NAMALWA (cell line): ENCODE measurements at places on chromosomes 2 and 18.

DNA sequence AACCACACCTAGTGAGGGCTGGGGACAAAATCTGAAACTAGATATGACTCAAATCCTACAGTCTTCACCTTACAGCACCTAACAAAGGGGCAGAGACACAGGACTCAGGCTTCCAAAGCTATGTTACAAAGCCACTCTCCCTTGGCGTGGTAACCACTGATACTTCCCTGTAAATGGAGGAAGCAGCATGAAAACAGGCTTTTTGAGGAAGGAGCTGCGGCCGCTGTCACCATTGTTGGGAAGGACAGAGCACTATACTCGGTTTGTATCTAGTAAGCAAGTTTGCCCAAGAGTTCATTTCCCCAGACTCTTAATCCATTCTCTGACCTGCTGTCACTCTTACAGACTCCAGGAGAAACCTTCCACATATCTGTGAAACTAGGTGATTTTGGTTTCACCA lies 60.3 kb downstream of the LONRF2 start:
- DNase-seq = no peak

- no peak for DNase-seq
These were observed 20.7 kb upstream of the NT5DC4 start for GRCh38 chr2:112699984-112700667.

DNA sequence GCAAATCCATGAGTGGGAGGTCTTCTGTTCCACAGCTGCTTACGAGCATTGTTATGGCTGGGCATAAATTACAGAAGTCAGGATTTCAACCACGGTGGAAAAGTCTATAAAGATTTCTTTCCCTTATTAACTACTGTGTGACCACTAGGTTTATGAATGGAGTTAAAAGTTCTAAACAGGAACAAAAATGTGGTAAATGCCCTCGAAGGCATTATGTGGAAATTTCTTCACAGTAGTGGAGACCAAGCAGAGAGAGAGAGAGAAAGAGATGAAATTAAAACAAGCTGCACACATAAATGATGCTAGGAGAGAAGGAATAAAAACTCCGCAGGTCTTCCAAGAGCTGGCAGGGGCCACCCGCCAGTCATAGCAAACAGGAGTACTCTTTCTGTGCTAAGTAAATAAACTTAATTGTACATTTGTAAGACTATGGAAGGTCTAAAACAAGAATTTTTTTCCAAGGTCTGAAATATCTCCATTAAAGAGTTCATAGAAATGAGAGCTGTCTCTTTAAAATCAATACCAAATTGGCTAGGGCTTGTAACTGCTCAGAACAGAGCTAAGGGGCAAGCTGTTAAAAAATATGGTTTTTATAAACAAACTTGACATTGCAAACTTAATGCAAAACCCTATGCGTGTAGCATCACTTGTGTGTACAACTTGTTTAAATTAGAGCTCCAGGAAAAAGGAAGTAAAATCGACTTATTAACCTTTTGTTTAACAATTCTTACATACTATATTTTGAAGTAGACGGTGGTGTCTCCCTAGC lies 438.2 kb downstream of the MEIS1 start:
- no peak for DNase-seq

DNA sequence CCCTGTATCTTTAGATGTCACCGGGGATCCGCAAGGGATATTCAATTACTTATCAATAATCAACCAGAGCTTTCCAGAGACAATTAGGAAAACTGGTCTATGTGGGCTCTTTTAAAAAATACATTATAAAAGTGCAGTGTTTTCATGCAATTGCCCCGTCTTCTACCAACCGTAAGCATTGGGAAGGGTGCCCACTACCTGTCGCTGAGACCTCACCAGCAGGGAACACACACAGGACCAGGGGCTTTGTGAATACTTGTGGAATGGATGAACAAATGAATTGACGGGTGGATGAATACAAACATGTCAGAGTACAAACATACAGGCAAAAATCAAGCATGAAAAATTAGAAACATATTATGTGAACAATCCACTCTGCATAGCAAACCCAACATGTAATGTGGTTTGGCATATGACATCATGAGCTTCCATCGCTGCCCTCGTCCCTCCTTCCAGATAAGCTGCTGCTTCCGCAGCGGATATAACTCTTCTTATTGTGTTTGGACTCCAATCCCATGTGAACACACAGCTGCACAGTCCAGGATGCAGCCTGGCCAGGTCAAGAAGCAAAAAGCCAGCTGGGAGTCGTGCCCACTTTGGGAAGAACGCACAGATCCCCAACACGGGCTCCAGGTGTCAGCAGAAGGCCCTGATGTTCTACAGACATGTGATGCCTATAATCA lies 5.3 kb downstream of the FHL2 start:
- no peak for DNase-seq

- DNase-seq = no peak
These were observed 27.6 kb downstream of the NCK2 start for GRCh38 chr2:105772362-105772761.

- DNase-seq = no peak
These were observed 945.4 kb upstream of the GYPC start for GRCh38 chr2:125710561-125710960.

- no peak for DNase-seq
These were observed 5.6 kb downstream of the ATP5MC3 start for GRCh38 chr2:175175896-175176295.

GRCh38 chr18:54020156-54020745 lies 204.2 kb downstream of the MBD2 start:
- no peak for DNase-seq

DNA sequence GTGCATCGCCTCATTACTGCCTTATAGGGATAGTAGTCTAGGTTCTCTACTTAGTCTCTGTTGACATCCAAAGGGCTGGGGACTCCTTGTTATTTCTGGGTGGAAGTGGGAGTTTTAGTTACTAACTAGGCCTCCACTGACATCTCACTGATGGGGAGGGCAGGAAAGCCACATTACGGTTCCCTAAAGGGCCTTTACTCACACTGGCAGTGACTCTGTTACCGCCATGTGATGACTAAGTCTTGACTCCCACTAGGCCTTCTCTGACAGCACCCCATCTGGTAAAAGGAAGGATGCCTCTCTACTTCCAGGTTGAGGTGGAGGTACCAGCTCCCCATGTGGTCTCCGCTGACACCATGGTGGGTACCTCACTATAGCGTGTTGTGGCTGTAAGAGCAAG lies 14.0 kb upstream of the BCL2L11 start:
- no peak for DNase-seq

GRCh38 chr2:8388781-8389180 lies 293.1 kb upstream of the ID2 start:
- no peak for DNase-seq

DNA sequence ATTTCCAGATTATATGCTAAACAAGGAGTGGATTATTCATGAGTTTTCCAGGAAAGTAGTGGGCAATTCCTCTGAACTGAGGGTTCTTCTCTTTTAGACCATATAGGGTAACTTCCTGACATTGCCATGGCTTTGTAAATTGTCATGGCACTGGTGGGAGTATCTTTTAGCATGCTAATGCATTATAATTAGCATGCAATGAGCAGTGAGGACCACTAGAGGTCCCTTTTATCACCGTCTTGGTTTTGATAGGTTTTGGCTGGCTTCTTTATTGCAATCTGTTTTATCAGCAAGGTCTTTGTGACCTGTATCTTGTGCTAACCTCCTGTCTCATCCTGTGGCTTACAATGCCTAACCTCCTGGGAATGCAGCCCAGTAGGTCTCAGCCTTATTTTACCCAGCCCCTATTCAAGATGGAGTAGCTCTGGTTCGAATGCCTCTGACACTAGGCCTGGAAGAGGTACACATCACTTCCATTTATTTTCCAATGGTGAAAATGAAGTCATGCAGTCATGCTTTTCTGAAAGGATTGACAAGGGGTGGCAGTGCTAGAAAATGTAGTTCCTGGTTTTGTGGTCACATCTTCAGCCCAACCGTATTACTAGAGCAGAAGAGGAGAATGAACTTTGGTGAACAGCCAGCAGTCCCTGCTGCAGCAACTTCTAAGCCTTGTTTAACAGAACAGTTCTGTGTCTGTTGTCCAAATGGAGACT lies 26.6 kb upstream of the ITGA4 start:
- DNase-seq = peak; percentile 83

GRCh38 chr2:166958986-166959481 lies 70.8 kb downstream of the XIRP2 start:
- no peak for DNase-seq

DNA sequence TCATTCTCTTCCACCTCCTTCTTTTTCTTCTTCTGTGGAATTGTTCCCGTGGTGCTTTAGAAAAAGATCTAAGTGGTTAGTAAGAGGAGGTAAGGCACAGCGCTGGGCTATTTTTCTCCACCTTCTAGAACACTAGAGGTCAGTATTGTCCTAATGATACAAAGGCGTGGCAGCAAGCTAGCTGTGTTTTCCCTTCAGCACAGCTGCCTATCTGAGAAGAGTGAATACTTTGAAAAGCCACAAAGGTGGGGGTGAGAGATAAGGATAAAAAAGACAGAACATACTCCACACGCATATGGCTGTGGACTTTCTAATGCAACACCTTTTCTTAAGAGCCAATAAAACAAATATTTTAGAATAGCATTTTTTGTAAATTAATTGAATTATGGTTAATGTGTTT lies 2.1 kb downstream of the CNTNAP5 start:
- DNase-seq = peak; percentile 67

DNA sequence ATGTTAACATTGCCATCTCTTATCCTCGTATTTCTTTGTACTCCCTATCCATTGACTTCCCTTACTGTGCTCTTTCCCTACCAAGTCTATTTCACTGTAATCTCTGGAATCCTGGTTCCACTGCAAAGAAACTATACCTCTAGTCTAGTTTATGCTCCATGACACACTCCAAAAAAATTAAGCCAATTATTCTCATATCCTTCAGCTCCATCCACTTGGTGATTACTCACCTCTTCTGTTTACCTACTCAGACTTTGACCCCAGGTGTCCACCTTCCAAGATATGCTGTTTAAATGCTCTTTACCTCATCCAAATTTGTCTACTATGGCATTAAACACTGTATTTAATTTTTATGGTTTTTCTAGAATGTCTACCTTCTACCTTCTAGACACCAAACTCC lies 137.9 kb downstream of the ATAD2B start:
- no peak for DNase-seq

DNA sequence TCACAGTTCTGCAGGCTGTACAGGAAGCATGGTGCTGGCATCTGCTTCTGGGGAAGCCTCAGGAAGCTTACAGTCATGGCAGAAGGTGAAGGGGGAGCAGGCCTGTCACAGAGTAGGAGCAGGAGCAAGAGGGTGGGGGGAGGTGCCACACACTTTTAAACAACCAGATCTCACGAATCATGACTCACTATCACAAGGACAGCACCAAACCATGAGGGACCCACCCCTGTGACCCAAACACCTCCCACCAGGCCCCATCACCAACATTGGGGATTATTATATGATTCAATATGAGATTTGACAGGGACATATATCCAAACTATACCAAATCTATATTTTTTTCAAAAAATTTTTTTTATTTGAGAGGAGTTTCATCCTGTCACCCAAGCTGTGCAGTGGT lies 51.0 kb upstream of the GLS start:
- DNase-seq = no peak

DNA sequence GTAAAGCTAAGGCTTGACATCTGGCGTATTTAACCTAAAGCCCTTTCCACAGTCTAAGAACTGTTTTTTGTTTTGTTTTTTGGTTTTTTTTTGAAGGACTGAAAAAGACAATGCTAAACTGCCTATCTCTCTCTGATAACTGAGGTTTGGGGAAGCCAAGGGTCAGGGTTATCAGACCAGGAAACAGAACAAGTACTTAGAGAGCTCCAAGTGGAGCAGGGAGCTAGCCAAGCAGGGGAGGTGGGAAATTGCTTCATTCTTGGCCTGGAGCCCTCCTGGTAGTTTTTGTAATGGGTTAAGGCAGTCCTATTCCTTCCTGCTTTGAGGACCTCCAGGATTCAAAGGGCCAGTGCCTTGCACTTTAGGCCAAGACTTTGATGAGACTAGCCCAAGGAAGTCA lies 154.3 kb upstream of the LTBP1 start:
- DNase-seq = no peak
